ENCODE measurements at places on chromosomes 11 and 22. TPM values are rescaled to one million over a fixed set of nuclear protein-coding genes. Genes with fewer than 3 reads are reported as not detected.
A peak's percentile ranks its signal among the peaks of the same experiment; 100 is the strongest.

DNA sequence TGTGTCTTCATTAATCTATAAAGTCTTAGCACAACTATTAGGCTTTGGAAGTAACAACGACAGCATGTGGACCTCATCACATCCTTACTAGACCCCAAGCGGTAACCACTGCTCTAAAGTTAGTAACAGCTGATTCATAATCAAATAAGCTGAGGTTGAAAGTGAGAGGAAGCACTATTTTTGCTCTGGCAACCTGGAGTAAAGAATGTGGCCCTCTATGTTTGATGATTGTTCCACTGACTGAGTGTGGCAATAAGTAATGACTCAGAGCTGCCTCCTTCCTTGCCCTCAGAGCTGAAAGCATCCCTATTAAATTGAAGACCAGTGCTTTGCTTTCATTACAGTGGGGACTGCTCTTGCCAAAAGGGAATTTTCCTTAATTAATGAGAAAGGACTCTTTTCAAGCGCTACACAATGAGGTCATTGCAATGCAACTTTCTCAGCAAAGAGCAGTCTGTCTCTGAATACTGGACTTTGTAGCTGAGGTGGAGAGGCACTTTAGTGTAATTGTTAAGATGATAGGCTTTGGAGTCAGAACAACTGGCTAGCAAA lies 906.1 kb upstream of the RAG2 start:
- no peak for DNase-seq

GRCh38 chr11:128900468-128900867 lies 9.3 kb downstream of the KCNJ5 start:
- DNase-seq: no peak

- no peak for DNase-seq
These were observed 24.0 kb upstream of the OR10W1 start for GRCh38 chr11:58292017-58292416.

- no peak for DNase-seq
These were observed 5.2 kb downstream of the UPB1 start for GRCh38 chr22:24500277-24500820.

PARVG gene
- 17.5 TPM for polyA plus RNA-seq

GRCh38 chr11:36455658-36456111 lies 54.4 kb downstream of the TRAF6 start:
- DNase-seq: peak; percentile 94

CD3D gene
- 0.36 TPM for polyA plus RNA-seq

DNA sequence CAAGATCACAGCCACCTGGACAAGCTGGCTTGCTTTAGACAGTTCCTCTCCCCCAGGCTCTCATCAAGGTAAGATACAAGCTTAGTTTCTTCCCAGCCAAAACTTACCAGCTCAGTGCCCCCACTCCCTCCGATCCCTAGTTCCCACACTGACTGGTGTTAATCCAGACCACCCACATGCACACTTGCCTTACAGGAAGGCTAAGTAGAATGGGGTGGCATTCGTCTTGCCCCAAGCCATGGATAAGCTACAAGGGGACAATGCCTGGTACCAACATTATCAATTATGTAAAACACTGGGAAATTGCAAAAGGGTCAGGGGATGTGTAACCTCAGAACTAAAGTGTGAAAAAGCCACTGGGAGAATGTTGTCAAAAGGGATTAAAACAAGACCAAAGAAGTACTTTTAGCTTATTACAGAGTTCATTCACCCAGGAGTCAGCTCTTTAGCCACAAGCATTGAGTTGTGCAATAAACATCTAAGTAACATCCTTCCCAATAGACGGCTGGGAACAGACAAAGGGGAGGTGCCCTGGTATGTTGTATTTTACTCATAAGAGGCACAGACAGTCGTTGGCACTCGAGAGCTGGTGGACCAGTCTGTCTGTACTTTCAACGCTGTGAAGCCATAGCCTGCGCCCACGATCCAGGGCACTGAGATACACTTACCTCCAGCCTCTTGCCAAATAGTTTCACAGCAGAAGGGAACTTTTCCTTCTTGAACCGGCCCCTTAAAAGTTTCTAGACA lies 1.1 kb downstream of the DHCR7 start:
- no peak for DNase-seq

CD59 gene
- 543 TPM for polyA plus RNA-seq

ALDH3B1 gene
- polyA plus RNA-seq: 9.1 TPM

GRCh38 chr11:58924230-58924629 lies 15.1 kb upstream of the GLYATL1 start:
- DNase-seq: no peak

SYT12 gene
- 3.8 TPM for polyA plus RNA-seq

GRCh38 chr22:36285545-36285944 lies 32.6 kb downstream of the APOL1 start:
- DNase-seq: peak; percentile 47

DNA sequence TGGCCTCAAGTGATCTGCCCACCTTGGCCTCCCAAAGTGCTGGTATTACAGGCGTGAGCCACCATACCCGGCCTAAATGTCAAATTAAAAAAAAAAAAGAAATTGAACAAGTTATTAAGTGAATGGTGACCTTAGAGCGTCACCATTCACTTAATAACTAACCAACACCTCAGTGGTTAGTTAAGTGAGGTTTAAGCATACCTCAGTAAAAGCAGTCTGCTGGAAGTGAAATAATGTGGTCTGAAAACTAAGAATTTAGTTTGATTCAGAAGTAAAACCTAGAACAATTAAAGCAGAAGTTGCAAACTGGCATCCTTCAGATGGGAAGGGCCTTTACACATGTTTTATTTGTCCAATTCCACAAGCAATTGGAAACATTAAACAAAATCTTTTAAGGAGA lies 71.5 kb downstream of the FCHSD2 start:
- DNase-seq: no peak

DNA sequence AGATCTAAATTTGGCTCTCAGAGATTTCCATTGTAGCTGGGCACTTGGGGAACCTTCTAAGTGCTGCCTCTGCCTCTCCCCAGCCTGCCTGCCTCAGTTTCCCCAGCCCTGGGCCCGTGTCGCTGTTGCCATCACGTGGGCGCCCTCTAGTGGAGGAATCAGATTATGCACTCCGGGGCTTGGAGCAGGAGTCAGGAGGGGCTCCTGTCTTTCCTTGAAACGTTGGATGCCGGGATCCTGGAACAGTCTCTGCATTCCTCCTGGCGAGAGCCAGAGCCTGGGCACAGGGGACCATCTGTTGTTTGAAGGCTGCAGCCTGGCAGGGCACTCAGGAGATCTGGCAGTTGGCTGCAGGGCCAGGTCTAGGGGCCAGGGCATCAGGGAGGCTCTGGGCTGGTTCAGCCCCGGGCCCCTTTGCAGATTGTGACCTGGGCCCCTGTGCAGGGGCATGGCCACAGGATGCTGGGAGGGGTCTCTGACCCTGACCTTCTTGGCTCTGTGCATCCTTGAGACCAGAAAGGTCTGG lies 71.6 kb downstream of the LRP5 start:
- DNase-seq: peak; percentile 77

CCDC116 gene
- polyA plus RNA-seq: not detected

NLRP14 gene
- 0.05 TPM for polyA plus RNA-seq

DNA sequence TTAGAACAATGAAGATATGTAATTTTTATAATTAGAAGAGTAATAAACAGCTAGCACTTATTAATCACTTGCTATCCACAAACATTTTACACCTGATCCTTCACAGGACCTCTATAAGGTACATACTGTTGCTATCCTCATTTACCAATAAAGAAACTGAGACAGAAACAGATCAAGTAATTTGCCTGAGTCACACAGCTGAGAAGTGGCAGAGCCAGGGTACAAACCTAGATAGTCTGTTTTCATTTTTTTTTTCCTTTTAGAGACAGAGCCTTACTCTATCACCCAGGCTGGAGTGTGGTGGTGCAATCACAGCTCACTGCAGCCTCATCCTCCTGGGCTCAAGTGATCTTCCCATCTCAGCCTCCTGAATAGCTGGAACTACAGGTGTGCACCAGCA lies 71.8 kb upstream of the PTH start:
- DNase-seq: no peak

GRCh38 chr11:65553301-65554001 lies 4.7 kb downstream of the LTBP3 start:
- DNase-seq: no peak

Data from aorta (tissue), 5 donors.